ENCODE measurements at places on chromosomes 1 and 21.

- no peak for DNase-seq
Observed at GRCh38 chr1:228148935-228149405, 760 bp upstream of the GJC2 start.

- no peak for DNase-seq
Observed at GRCh38 chr1:110408488-110408887, 994 bp upstream of the LAMTOR5 start.

DNA sequence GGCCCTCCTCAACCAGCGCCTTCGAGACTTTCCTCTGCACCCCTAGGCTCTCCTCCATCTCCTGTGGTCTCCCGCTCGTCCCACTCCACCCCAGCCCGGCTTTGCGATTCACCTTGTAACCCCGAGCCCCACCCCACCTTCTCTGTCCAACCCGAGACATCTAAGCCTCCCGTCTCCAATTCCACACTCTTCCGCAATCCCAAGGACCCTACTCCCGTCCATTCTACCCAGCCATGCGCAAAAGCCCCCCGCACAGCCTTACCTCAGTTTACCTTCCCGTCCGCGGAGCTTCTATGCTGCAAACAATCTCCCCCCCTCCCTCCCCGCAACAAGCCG lies 174 bp downstream of the SH3BP5L start:
- no peak for DNase-seq

GRCh38 chr1:2174348-2175054 lies 20.1 kb downstream of the FAAP20 start:
- DNase-seq, result no peak

DNA sequence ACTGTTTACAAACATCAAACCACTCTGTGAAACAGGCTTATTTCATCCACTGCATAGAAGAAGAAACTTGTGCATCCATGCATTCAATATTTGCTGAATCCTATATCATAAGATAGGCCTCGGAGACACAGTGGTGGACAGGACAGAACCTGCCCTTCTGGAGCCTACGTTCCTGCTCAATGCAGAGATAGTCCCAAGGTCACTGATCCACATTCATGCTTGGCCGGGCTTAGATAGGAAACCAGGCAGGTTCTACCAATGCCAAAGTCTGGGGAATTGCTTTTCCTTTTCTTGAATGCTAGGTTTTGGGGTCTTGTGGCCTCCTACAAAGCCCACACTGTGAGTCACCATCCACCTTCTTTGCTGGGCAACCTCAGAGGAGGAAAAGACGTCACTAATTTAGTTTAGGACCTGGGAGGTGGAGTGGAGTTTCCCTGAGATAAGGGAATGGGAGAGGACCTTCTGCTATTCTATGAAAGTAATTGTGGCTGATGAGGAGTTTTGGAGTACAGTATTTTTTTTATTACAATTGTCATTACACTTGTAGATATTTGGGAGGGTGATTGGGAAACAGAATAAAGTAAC lies 99.7 kb upstream of the CD34 start:
- DNase-seq, result no peak

- DNase-seq, result no peak
Observed at GRCh38 chr1:108011295-108011694, 46.3 kb upstream of the VAV3 start.

GRCh38 chr1:167819849-167820683 lies 93.9 kb downstream of the ADCY10 start:
- no peak for DNase-seq

- no peak for DNase-seq
Observed at GRCh38 chr1:14592004-14592631, 6.4 kb upstream of the KAZN start.

DNA sequence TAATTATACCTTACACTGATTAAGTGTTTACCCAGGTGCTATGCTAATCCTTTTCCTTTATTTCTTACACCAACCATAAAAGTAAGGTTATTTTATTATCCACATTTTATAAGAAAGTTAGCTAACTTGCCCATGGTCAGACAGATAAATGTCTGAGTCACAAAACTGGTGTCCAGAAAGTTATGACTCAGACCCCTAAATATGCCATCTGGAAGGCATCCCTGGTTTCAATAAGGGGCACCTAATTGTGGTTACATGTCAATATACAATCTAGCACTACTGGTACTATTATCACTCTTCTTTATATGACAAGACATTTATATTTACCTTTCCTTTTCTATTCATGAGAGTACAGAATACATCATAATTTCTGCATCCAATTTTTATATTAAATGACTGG lies 496.5 kb upstream of the ADGRL2 start:
- DNase-seq, result no peak

DNA sequence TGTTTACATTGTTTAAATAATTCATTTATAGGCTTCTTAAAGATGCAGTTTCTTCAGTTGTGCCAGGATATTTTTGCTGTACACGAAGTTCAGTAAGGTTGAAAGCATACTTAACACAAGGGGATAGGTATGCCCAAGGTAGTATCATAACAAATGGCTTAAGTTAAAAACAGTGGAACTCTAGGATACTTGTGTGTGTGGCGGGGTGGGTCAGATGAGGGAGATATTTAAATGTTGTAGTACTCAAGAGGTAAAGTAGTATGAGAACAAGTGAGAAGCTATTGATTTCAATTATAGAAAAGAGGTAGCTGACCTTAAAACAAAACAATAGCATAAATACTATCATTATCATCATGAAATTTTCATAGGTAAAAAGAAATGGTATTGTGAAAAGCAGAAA lies 6.2 kb downstream of the LRRC7 start:
- no peak for DNase-seq

DNA sequence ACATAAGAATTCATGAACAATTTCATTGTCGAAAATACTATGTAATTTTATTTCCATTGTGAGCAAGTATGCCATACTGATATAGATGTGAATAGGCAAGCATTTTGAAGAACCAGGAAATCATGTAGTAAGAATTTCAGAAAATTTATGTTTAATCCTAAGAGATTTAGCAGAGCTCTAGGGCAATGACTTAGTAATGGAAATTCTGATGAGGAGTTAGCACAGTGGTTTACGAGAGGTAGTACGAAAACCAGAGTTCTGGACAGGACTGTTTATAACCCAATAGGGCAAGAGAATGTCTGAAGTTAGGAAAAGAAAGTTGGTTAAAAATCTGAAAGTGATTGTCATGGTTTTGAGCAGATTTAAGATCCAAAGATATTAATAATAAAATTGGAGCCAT lies 439.6 kb upstream of the DEPDC1 start:
- DNase-seq, result no peak

GRCh38 chr1:8787218-8787617 lies 30.2 kb downstream of the RERE start:
- no peak for DNase-seq

- DNase-seq, result no peak
Observed at GRCh38 chr1:40653851-40654537, 11.5 kb downstream of the RIMS3 start.

DNA sequence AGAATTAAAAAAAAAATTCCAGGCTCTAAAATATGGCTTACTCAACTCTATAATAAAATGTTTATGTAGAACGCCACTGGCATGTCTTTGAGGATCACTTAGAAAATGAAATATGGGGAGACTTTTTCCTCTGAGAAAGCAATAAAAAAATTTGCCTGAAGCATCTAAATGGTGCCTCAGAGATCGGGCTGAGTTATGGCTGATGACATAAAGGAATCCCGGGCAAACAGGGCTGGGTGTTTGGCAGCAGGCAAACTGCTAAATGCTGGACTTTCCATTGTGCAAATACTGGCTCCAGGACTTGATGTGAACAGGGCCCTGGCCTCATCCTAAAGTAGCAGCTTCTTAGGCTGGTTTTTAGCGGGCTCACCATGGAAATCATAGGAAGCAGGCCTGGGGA lies 44.5 kb upstream of the C1orf87 start:
- DNase-seq, result no peak

DNA sequence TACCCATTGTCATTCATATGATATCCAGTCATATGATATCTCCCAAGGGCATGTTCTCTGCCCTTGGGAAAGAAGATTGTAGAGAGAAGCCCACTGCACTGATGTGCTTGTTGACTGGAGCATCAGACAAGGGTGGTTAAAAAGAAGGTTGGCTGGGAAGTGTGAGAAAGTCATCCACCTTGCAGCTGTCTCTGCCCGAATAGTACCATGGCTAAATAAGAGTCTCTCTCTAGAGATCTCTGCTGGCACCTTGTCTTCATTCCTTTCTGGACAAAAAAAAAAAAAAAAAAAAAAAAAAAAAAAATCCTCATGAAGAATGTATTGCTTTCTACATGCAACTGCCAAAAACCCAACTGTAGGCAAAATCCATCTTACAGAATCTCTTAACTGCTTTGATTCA lies 349.7 kb upstream of the ESRRG start:
- no peak for DNase-seq

DNA sequence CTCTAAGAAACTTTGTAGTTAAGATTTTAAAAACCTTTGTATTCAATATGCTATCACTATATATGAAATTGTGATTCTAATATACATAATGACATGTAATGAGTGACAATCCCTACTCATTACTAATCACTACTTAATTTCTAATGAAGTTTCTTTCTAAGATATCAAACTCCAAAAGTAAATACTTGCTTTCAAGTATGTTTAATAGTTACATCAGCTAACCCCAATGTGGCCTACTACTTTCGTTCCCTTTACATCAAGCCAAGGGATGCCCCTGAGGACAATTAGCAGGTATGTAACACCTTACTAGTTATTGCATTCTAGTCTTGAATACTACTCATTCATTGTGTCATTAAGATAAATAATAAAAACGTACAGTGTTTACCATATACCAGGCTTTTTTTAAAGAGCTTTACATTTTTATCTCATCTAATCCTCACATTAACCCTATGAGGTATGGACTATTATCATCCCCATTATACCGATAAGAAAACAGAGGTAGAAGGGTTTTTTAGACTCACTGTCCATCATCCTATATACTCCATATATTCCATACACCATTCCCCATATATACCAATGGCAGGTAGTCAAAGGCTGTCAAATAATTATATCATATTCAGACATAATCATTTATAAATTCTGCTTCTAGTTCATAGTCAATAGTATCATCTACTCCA lies 4.2 kb downstream of the PPP1R15B start:
- DNase-seq, result no peak

DNA sequence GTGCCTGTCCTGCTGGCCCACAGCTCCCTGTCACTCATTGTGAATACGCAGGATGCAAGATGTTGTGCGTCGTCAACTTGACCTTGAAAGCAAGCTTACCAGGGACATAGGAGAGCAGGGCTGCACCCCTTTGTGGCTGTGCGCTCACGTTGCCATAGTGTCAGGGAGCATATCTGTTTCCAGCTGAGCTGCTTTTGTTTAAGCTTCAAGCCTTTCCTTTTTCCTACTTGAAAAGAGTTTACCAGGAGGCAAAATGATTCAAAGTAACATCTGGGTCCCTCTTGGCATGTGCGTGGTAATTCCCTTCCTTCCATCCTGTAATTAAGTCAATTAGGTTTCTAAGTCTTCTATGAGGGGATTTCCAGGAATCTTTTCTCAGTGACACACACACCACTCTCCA lies 537.1 kb downstream of the AJAP1 start:
- DNase-seq, result no peak

GRCh38 chr1:193569096-193569982 lies 382.9 kb upstream of the B3GALT2 start:
- DNase-seq, result no peak

- DNase-seq, result no peak
Observed at GRCh38 chr1:239367196-239367810, 19.1 kb upstream of the CHRM3 start.

DNA sequence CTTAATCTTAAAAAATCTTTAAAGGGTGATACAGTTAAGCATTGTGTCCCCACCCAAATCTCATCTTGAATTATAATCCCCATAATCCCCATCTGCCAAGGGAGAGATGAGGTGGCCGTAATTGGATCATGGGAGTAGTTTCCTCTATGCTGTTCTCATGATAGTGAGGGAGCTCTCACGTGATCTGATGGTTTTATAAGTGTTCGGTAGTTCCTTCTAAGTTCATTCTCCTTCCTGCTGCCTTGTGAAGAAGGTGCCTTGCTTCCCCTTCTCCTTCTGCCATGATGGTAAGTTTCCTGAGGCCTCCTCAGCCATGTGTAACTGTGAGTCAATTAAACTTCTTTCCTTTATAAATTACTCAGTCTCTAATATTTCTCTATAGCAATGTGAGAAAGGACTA lies 10.7 kb downstream of the DHRS3 start:
- DNase-seq, result no peak

DNA sequence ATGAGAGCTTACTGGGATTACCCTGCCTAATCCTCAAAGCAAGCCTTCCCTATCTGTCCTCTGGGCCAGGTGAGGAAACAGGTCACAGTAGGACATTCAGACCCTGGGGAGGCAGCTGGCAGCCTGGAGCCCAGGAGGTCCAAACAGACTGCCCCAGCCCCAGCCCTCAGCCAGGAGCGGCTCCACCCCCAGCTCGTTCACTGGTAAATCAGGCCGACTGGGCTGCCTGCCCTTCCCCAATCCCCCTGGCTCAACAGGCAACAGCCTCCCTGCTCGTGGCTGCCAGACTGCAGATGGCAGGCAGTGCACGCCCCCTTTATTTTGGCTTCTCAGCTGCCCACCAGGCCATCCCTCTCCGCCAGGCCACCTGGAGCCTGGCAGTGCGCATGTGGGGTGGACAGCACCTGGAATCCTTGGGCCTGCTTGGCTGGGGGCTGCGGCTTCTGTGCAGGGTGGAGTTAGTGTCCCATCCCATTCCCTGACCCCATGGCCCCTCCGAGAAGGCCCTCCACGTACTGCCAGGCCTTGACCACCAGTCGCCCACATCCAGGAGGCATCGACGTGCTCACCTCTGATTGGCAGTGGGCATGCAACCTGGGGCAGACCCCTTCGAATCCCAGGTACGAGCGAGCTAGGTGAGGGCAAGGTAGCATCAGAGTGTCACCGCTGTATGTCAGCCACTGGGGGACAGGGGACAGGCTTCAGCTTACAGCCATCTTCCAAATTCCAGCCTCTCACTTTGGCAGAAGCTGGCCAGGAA lies 11.2 kb upstream of the ZNF670 start:
- DNase-seq, result no peak

DNA sequence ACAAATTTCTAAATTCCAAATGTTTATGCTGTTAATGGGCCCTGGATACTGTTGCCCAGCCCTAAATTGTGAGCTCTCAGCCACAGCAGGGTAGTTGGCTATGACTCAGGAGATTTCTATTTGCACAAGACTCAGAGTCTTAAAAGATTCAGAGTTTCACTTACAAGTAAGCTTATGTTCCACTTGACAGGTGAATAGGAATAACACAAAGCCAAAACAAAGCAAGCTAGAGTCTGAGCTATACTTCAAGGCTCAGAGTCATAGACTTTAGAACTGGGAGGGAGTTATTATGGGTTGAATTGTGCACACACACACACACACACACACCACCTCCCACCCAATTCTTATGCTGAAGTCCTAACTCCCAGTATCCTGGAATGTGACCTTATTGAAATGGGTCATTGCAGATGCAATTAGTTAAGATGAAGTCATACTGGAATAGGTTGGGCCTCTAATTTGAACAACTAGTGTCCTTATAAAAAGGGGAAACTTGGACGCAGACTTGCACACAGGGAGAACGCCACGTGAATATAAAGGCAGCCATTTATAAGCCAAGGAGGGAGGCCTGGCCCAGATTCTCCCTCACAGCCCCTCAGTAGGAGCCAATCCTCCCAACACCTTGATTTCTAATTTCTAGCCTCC lies 30.2 kb downstream of the PRDX6 start:
- DNase-seq, result no peak
